Upper lobe of left lung (tissue), 6 donors: ENCODE measurements at places on chromosomes 1 and 21. TPM values are rescaled to one million over a fixed set of nuclear protein-coding genes. Genes with fewer than 3 reads are reported as not detected.

DNA sequence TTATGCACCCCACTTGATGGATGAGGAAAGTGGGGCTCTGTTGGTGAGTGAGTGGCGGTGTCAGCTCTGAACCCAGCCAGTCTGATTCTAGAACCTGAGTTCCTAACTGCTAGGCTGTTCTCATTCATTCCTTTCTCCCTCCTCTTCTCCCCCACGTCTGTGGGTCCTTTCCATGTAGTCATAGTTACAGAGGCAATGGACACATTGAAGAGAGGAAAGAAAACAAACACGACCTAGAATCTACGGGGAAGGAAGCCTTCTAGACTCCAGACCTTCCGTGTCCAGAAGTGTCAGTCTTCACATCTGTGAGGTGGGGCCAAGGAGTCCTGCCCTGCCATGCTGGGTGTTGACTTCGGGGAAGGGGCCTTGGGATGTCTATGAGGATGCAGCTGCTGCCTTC, 115.8 kb upstream of the WNT4 start:
- DNase-seq: no peak

Gene EPHA8
- not detected for total RNA-seq

Gene CLDN17
- total RNA-seq: not detected

Gene AMPD2
- 44.7 TPM for total RNA-seq

Gene MROH7
- 1.2 TPM for total RNA-seq

Gene KCNE1
- 25.2 TPM for total RNA-seq
